Fibroblast of skin of left quadriceps (primary cell): ENCODE measurements at places on chromosomes 6 and 20.
A peak's percentile ranks its signal among the peaks of the same experiment; 100 is the strongest.

DNA sequence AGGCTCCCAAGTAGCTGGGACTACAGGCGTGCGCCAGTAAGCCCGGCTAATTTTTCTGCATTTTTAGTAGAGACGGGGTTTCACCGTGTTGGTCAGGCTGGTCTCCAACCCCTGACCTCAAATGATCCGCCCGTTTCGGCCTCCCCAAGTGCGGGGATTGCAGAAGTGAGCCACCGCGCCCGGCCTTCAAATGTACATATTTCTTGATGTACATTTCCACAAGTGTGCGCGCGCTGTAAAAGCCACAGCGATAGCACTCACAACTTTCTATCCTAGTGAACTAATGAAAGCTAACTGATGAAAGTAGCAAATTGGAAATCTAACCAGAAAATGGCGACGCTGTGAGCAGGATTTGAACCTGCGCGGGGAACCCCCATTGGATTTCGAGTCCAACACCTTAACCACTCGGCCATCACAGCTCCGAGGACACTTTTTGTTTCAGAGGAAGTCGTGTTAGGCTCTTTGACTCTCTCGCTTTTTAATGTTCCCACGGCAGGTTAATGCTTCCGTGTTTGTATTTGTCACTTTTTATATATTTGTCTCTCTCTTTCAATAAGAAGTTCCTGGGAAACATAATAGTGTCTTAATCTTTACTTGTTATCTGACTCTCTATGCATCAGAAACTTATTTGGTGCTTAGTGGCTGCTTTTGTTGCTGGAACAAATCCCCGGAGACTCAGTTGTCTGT, 199.4 kb upstream of the ZNF184 start:
- DNase-seq, result no peak

DNA sequence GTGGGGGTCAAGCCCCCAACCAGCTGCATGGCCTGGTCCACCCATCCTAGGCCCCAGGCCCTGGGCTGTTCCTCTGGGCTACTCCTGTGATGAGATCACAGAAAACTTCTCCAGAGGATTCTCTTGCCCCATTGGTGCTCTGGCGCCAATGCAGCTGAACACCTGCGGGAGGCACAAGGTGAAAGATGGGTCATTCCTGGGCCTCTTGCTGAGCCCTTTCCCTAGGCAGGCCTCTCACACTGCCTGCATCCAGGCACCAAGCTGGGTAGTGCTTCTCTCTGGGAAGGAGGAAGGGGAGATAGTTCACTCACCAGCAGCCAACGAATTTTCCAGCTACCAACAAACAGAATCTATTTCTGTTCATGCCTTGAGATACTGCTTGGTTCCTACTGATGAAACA, 142.1 kb downstream of the PXDC1 start:
- no peak for DNase-seq

DNA sequence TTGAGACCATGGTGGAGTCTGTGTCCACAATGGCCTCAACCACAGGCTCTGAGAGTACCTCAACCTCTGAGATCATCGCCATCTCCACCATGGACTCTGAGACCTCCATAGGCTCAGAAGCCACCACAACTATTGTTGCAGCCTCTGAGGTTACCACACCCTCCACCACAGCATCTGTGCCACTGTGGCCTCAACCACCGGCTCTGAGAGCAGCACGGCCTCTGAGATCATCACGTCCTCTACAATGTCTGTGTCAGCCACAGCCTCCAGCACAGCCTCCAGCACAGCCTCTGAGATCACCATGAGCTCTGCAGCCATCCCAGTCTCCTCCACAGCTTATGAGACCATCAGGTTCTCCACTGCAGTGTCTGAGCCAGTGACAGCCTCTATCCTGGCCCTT, 19.4 kb upstream of the MUC21 start:
- no peak for DNase-seq

DNA sequence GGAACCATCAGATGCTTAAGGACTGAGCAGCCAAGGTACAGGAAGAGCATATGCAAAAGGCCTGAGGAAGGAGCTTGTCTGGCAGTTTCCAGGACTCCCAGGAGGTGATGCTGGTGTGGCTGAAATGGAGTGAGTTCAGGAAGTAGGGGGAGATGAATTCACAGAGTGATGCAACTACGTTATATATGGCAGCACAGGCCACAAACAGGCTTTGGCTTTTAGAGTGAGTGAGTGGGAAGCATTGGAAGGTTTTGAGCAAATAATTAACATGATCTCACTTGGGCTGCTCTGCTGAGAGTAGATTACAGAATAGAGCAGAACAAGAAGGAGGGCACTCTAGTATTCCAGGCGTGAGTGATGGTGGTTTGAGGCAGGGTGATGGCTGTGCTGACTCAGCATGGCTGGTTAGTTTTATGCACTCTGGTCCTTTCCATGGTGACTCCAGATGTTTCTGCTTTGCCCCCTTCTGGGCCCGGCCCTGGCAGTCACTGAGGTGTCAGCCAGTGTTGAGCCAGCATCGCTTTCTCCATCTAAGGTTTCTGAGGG, 6.5 kb downstream of the BTN2A2 start:
- no peak for DNase-seq

DNA sequence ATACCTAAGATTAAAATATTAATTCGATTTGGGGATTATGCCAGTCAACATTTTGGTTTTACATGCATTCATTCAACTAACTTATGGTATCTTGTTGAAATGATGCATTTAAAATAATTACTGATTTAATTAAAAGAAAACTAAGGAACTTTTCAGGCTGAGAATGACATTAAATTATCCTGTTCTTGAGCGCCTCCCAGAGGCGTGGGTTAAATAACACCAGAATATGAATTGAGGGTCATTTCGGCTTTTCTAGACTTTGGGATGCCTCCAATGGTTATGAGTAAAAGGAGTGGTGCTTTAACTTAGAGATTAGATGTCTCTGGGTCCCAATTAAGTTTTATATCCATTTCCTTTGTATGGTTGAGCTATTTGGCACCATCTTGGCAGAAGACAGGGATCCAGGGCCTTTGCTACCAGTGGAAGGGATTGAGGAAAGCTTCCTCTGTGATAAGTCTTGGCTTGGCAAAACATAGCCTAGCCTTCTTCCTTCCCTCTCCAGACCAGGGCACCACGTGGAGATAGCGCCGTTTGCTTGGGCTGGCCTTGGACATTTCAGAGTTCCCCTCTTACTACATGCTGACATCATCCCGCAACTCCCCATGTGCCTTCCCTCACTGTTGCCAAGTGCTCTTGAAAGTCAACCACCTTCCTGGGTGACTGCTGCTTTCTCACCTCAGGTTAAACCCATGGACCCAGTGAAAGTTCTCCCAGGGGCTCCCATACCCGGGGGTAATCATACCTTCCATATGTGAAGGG, 28.7 kb downstream of the GNAS start:
- no peak for DNase-seq

- DNase-seq, result no peak
Measured at GRCh38 chr6:90715093-90715655, 128.3 kb upstream of the MAP3K7 start.

DNA sequence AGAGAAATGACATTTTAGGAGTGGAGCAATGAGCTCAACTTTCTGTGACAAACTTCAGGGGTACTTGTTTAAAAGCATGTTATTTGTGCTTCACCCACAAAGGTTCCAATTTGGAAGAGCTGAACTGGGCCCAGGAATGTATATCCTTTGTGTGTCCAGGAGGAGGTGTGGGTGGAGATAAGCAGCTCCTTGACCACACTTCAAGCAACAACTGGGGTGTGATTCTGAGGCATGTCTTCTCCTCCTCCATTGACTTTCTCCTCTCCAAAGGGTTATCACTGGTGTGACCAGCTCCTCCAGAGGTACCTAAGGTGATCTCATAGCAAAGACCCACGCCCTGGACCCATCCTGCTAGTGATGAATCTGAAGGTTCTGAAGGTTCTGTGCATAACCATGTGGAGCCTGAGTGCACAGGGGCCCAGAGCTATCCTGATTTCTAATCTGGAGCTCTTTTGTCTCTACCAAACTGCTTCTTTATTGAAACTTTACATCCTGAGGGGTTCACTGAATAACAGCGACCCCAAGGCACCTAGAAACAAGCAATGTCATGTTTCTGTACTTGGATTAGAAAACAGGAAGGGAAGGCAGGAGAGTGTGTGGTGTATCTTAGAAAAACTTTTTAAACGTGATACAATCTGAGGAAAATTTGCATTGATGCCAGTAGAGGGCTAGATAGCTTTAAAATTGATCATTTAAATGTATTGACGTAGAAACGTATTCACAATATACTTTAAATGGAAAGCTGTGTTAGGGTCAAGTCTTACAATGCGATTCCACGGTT, 60.9 kb upstream of the CD93 start:
- no peak for DNase-seq

DNA sequence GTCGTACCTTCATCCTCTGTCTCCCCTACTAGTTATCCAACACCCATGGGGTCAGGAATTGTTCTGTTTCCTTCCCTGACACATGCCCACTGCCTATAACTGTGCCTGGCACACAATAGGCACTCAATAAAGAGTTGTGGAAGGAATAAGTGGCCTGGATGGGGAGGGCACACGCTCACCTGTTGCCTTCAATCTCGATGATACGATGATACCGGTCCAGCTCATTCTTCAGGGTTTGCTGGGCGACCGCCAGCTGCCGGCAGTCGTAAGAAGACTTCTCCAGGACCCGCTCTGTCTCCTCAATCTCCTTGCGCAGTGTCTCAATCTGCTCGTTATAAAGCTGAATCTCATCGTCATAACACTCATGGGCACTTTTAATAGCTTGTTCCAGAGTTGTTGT, 32.5 kb downstream of the BFSP1 start:
- DNase-seq, result no peak

GRCh38 chr6:117508450-117508971, 26.0 kb downstream of the DCBLD1 start:
- DNase-seq, result no peak

DNA sequence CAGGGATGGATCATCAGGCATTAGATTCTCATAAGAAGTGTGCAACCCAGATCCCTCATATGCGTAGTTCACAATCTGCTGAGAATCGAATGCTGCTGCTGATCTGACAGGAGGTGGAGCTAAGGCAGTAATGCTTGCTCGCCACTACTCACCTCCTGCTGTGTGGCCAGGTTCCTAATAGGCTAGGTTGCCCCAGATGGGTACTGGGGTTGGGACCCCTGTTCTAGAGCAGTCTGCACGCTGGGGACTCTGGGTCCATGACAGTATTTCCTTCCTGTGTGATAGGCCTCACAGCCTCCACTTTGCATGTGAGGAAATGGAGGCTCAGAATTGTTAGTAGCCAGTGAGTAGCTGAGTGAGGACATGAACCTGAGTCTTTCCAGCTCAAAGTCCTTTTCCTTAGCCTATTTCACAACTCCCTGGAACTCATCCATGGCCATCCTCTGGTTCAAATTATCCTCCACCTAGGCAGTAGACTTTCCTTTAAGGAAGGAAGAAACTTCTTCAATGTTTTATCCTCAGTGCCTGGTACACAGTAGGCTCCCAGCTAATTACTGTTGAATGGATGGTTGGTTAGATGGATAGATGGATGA, 117.2 kb downstream of the SYCP2 start:
- no peak for DNase-seq

- DNase-seq, result no peak
Measured at GRCh38 chr6:167302074-167302473, 11.0 kb downstream of the UNC93A start.

- no peak for DNase-seq
Measured at GRCh38 chr20:6702144-6702543, 65.3 kb upstream of the BMP2 start.

DNA sequence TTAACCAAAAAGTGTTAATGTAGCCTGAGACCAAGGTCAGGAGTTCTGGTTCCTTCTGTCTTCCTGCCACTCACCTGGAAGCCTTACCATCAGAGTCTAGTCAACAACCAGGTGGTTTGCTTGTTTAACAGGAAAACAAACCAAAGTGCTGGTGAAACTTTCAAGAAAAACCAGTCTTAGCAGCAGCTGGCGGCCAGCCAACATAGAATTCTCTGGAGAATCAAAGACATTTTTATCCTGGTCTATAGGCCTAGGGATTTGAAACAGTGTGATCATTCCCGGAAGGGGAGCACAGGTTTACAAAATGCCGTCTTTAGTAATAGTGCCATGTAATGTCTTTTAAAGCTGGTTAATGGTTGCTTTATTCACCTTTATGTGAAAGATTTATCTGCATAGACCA, 146.6 kb upstream of the AKIRIN2 start:
- DNase-seq, result no peak

DNA sequence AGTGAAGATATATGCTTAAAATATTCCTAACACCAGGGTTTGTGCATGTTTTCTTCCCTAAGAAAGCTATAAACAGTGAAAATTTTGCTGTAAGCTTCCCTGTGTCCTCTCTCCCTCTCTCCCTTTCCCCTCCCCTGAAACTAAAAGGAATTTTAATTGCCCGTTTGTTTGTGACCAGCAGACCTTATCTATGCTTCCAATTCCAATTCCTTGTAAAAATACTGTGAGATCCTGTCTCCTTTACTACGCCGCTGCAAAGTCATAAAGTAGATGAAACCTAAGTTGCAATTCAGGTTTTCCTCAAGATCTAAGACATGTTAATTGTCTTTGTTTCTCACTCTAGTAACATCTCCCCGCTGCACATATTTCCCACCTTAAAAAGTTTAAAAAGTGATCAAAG, 82.3 kb downstream of the DNAH8 start:
- DNase-seq, result no peak

- DNase-seq, result no peak
Measured at GRCh38 chr20:18421608-18422007, 45.2 kb downstream of the DZANK1 start.

- DNase-seq, result no peak
Measured at GRCh38 chr20:59661153-59661552, 56.8 kb downstream of the PHACTR3 start.

DNA sequence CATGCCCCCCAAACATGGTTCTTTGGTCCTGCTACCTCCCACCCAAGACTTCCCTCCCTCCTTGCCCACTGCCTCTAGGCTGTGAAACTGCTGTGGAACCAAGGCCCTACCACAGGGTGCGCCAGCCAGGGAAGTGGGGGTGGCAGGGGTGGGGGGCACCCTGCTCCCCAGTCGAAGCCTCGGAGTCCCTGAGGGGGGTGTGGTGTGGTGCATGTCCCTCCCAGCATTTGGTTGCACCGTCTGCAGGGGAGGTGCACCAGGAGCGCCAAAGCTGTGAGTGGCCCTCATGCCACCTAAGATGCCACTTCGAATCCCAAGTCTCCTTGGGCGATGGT, 1.8 kb downstream of the RGS19 start:
- DNase-seq, result no peak

- DNase-seq, result no peak
Measured at GRCh38 chr6:71545905-71546304, 257.3 kb downstream of the OGFRL1 start.

DNA sequence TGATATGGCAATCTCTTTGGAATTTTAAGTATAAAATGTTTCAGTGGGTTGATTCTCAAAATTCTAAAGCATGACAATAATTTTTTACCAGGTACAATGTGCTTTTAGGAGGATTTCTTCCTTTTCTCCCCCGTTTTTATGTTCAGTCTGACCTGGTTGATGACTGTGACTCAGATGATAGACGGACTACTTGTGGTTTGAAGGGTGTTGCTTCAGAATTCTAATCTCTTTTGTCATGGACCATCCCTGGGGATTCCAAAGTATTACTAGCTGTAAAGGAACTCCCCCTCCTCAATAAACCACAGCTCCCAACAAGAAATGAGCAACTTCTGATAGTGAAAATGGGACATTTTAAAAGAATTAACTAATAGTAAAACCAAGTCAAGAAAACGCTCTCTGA, 34.9 kb upstream of the TNFAIP3 start:
- DNase-seq, result peak; percentile 86
